GM13977 (cell line): ENCODE measurements at places on chromosomes 16 and 17.

GRCh38 chr16:57529391-57530103, 6.8 kb downstream of the CCDC102A start:
- no peak for DNase-seq

- DNase-seq = peak; percentile 78
These were observed 9.1 kb downstream of the TUBG1 start for GRCh38 chr17:42618442-42619150.

DNA sequence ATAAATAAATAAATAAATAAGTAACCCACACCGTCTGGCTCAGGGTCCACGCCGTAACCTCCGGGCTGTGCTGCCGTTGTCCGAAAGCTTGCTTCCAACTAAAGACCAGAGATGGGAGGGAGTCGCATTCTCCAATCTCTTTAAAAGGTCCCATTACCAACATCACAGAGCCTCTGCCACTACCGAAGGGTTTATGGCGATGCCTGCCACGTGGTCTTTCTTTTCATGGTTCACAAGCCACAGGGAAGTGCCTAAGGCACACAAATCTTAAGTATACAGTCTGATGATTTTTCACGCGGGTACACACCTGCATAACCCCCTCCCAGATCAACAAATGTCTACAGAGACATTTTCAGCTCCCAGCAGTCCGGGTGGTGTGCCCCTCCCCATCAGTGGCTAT, 1.4 kb downstream of the COTL1 start:
- DNase-seq = no peak

GRCh38 chr17:49968405-49969133, 421 bp upstream of the DLX4 start:
- peak; percentile 87 for DNase-seq

GRCh38 chr16:65318138-65318537, 196.3 kb upstream of the CDH11 start:
- DNase-seq = no peak

GRCh38 chr17:7988750-7989178, 13.7 kb upstream of the GUCY2D start:
- peak; percentile 85 for DNase-seq

DNA sequence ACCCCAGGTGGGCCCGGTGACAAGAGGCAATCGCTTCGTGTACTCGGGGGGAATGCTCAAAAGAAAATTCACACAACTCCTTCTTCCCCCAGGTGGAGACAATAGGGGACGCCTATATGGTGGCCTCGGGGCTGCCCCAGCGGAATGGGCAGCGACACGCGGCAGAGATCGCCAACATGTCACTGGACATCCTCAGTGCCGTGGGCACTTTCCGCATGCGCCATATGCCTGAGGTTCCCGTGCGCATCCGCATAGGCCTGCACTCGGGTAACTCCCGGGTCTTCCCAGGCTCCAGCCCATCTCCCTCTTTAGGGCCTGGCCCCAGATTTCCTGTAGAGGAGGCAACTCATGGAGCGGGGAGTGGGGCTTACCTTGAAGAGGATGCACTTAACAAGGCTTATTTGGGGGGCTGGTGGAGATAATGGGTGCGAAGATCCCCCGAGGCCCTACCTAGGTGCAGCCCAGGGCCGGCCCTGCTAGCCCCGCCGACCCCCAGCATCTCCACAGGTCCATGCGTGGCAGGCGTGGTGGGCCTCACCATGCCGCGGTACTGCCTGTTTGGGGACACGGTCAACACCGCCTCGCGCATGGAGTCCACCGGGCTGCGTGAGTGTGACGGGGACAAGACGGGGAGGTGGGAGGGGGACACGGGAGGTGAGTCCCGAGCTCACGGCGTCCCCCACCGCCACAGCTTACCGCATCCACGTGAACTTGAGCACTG, 13.0 kb downstream of the GUCY2D start:
- no peak for DNase-seq

DNA sequence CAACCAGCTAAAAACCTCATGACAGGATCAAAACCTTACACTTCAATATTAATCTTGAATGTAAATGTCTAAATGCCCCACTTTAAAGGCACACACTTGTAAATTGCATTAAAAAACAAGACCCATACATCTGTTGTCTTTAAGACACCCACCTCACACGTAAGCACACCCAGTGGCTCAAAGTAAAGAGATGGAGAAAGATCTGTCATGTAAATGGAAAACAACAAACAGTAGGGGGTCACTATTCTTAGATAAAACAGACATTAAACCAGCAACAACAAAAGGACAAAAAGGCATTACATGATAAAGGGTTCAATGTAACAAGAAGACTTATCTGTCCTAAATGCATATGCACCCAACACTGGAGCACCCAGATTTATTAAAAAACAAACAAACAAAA, 35.6 kb downstream of the SDR42E1 start:
- no peak for DNase-seq

GRCh38 chr16:72649254-72649944, 398.5 kb downstream of the ZFHX3 start:
- DNase-seq = no peak

GRCh38 chr17:75402026-75402425, 3.5 kb downstream of the GRB2 start:
- no peak for DNase-seq
